Hippocampal formation (tissue), 2 donors: ENCODE measurements at places on chromosomes 1 and 21.

DNA sequence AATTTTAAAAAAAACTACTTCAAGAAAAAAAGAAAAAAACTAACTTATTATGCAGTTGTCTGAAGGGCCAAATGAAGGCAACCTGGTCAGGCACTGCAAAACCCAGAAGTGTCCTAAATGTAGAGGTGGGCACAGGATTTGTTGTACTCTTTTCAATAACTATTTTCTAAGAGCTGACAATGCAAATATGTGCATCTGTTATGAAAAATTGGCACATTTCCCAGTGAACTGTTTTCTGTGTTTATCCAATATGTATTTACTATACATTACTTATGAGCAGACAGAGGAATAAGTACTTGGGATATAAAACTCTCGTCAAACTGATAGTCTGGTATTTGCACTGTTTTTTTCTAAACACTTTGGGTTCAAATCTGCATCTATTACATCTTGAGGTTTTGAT lies 188.0 kb upstream of the C21orf91 start:
- no peak for DNase-seq

DNA sequence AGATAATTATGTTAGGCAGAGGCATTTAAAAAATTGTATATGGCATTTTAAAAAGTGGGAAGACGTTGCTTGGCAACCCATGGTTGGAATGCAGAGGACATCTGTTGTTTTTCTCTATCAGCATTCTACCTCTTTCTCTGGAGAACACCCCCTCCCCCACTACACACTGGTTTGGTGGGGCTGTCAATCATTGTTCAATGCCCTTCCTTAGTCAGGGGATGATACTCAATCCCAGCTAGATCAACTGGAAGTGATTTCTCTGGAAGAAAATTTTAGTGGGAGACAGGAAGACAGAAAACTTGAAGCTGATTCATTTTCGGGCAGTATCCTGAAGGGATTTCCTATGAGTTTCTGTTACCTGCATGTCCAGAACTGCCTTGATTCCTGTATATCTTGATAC lies 35.7 kb upstream of the CAP1 start:
- no peak for DNase-seq

DNA sequence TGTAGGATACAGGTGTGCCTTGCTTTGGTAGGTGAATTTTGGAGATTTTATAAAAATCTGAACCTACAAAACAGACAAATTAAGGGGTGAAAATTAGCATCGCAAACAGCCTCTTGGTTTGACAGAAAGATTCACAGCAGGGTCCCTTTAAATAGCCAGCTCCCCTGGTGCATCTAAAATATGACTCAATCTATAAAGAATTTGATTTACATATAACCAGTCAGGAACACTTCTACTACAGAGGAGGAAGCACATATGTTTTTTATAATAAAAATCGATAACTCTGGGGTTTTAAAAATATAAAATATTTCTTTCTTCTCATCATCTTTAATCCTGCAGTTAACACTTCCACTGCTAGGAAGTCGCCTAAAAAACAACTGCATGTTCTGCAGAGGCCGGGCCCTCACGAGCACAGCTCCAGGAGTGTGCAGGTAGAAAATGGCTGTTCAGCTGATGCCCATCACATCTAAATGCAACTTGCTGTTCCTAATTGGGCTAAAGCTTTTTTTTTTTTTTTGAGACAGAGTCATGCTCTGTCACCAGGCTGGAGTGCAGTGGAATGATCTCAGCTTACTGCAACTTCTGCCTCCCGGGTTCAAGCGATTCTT lies 203.4 kb downstream of the HS2ST1 start:
- no peak for DNase-seq

GRCh38 chr21:38888991-38889561 lies 83.3 kb downstream of the ETS2 start:
- DNase-seq = no peak

DNA sequence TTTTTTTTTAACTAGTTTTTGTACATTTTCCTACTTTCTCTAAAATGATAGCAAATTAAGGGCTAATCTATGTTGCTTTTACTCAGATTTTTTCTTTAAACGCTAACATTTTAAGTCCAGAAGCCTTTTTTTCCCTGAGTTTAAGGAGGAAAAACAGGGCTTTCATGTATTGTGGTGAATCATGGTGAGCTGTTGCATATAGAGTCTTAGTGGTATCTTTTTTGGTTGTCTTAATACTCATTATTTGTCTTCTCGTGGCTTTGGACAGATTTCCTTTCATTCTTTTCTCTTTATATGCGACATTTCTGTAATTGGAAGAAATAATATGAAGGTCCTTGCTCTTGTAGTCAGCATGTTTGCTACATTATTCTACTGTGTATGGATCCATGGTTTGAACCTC lies 1015.6 kb downstream of the PLA2G4A start:
- no peak for DNase-seq

GRCh38 chr1:50611675-50612074 lies 188.4 kb upstream of the DMRTA2 start:
- no peak for DNase-seq

GRCh38 chr1:85134583-85135391 lies 66.0 kb downstream of the SYDE2 start:
- no peak for DNase-seq

DNA sequence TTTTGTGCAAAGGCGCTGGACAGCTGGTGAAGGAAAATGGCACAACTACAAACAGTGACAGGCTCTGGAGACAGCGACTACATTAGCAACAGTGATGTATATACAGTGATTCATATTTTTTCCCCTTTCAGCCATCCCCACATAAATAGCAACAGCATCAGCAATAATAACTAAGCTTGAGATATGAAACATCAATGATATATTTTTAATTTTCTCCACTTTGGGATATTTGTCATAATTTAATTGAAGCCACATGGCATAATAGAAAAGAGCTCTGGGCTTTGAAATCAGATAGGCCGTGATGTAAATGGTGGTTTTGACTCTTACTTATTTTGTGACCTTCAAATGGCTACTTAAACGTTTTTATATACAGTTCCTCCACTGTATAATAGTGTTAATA lies 764.3 kb upstream of the PRMT6 start:
- DNase-seq = no peak
